T-helper 2 cell (primary cell): ENCODE measurements at places on chromosomes 2 and 18.
A peak's percentile ranks its signal among the peaks of the same experiment; 100 is the strongest.

DNA sequence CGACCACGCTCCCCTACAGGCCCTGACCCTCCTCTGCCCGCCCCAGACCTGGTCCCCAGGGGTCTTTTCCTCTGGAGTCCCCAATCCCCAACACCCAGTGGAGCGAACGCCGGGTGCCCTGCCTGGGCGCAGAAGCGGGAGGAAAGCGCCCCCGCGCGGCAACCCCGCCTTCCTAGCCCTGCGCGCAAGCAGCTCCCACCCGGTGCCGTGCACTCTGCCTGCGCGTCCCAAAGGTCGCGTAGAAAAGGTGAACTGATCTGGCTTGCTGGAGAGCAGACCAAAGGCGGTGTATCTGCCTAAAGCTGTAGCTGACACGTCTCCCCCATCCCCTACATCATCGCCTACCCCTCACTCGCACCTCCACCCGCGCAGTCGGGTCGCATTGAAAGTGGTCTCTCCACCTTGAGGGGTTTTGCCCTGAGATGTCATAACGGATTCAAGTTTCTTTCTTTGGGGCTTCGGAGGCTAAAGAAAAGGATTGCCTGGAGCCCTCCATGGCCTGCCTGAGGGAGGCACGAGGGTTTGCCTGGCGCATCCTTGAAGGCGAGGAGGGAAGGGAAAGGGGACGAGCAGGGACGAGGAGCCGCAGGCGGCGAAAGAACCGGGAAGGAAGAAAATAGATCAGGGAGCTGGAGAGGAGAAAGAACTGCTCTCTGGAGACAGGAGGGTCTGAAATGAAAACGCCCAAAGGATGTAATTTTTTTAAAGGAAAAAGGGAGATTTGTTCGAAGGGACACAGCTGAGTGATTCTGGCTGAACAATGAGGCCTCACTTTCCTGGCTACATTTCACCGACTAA is 5.8 kb downstream of the GAD1 start:
- DNase-seq: no peak

GRCh38 chr2:183243758-183244157 is 119.5 kb downstream of the NUP35 start:
- no peak for DNase-seq

- DNase-seq: no peak
These were observed 178.8 kb downstream of the ICOS start for GRCh38 chr2:204115137-204116056.

DNA sequence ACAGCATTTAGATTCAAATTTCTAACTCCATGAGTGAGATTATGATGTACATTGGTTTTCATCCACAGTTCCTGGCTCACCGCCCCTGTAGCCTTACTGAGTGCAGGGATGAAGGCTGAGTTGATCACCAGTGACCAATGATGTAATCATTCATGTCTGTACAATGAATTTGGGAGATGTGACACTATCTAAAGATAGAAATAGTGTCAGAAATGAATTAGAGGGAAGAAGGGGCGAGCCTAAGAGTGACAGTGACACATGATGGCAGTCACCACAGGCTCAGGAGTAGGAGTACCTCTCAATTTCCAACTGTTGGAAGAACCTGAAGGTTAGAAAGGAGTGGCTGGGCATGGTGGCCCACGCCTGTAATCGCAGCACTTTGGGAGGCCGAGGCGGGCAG is 3.2 kb downstream of the METTL4 start:
- no peak for DNase-seq

DNA sequence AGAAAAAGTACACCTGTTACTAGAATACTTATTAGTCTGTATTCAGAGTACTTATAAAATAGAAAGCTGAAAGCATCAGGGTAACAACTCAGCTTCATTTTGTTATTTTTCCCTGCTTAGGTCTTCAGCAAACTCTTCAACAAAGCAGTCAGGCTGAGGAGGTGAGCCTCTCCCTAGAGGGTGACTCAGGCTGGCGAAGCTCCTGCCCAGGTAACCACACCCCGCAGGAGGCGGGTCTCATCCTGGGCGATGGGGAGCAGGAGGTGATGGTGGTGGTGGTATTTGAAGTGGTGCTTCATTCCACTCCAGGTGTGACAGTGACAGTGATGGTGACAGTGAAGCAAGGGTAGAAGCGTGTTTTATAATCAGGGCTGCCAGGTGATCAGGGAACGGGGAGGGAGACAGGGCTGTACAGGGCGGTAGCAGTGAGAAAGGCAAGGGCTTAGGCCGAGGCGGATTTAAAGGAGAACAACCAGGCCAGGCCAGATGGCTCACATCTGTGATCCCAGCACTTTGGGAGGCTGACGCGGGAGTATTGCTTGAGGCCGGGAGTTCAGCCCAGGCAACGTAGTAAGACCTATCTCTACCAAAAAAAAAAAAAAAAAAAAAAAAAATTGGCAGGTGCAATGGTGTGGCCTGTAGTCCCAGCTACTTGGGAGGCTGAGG is 127.1 kb downstream of the SOCS6 start:
- DNase-seq: no peak

DNA sequence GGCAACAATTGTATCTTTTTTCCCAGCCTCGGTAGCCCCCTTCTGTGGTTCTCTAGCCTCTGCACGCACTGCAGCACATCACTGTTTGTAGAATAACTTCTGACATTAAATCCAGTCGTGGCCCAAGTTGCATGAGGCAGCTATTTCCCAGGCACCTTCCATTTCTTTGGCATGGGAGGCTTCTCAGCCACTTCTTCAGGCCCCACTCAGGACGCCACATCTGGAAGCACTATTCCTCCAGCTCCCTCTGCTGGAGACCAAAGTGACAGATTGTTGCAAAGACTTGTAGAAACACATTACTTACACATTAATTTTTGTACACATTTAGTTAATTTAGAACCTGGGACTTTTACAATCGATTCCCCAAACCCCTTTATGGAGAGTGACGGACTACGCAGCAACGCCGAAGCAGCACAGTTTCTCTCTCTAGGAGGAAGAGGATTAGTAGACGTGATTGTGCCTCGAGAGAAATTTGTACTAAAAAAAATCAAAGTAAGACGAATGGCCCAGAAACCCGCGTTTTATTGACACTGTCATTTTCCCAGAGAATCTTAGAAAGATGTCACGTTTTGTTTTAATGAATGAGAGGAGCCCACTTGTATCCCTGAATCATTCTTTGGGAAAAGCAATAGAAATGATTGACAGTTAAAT is 57.8 kb upstream of the RGPD5 start:
- DNase-seq: no peak

- peak; percentile 44 for DNase-seq
These were observed 9.2 kb upstream of the IL1A start for GRCh38 chr2:112793449-112793978.

GRCh38 chr18:70280007-70280925 is 8.6 kb upstream of the SOCS6 start:
- DNase-seq: no peak

GRCh38 chr2:53998834-53999233 is 28.0 kb upstream of the PSME4 start:
- DNase-seq: no peak

DNA sequence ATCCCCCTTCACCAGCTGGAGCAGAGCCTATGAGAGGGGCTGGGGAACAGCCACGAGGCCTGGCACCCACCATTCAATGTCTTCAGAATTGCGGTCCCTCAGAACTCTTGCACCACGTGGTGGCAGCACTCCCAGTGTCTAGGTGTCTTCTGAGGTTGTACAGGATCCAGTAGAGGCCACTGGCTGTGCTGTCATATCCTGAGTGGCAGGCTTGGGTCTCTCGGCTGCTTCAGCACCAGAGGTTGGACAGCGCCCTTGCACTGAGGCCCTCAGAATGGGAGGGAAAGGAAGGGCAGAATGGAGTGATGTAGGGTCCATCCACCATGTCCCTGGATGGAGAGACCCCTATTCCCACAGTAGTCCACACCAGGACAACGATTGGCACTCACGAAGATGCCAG is 112.0 kb upstream of the TEKT4 start:
- no peak for DNase-seq

DNA sequence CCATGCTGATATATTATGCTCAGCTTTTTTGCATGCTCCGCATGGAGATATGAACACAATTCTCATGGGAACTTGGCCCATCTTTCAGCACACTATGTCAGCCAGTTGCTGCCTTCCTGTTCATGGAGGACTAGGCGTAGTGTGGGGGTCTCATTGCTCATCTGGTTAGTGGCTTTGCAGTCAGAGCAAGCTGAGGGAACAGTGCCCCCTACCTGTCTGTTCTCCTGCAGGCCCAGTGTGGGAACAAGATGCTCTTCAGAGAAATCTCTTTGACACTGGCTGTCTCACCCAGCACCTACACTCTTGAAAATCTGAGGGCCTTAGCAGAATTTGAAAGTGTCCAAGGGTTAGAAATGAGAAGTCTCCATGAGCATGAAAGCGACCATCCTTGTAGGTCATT is 47.1 kb downstream of the SPTBN1 start:
- DNase-seq: peak; percentile 46

- no peak for DNase-seq
These were observed 179.7 kb downstream of the AGPS start for GRCh38 chr2:177572236-177572671.

- DNase-seq: no peak
These were observed 242.8 kb upstream of the RBMS1 start for GRCh38 chr2:160736148-160737028.
